ENCODE measurements at places on chromosomes 4 and X.
A peak's percentile ranks its signal among the peaks of the same experiment; 100 is the strongest.

DNA sequence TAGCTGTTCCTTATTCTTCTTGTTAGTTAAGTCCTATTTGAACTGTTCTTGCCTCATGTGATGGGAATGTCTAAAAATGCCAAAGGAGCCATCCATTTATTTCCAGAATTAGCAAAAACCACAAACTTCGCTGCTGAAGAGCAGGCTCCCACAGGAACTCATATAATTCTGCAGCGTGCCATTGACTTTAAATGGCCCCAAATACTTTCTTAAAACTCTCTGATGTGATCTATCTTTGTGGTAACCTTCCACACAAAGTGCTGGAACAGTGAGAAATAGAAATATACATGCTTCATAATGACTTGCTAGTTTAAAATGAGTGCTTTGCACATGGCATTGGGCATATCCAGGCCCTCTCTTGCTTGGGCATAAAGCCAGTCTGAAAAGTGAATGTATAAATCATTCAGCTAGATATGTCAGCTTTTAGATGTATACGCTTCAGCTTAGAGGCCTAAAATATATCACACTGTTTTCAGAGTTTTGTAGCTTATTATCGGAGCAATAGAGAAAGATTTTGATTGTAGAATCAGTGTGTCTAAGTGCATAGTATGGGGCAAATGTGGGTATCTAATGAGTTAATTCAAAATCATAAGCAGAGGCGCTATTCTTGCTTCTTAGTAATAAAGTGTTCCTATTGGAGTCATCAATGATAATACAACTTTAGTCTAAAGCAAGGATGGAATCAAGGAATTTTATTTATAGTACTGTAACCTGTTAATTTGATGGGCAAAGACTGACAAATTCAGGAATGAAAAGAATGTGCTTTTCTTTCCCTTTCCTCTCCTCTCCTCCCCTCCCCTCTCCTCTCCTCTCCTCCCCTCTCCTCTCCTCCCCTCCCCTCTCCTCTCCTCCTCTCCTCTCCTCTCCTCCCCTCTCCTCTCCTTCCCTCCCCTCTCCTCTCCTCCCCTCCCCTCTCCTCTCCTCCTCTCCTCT is 392.2 kb upstream of the ZFP42 start:
- DNase-seq: no peak

DNA sequence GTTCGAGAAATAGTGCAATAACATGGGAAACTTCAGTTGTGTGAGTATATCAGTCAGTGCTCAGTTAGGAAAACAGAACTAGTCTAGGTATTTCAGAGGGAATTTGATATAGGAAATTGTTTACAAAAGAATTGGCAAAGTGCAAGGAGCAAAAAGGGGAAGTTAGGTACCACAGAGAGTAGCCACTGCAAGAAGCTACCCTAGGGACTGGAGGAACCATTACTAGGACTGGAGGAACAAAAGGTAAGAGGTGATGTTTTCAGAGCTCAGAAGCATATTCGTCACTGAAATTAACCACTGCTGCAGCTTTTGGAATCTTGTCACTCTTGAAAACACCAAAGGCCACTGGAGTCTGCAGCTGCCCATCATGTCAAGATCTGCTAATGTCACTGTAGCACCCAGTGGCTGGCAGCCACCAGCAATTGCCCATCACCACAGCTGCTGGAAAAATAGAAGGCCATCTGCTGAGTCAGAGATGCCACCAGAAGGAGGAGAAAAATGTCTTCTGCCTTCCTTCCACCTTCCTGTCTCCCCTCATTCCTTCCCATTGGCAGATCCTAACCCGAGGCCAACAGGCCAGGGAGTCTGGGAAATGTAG is 160.6 kb upstream of the RPS6KA3 start:
- DNase-seq: no peak

GRCh38 chr4:176789955-176790354 is 2.8 kb downstream of the VEGFC start:
- peak; percentile 66 for DNase-seq

DNA sequence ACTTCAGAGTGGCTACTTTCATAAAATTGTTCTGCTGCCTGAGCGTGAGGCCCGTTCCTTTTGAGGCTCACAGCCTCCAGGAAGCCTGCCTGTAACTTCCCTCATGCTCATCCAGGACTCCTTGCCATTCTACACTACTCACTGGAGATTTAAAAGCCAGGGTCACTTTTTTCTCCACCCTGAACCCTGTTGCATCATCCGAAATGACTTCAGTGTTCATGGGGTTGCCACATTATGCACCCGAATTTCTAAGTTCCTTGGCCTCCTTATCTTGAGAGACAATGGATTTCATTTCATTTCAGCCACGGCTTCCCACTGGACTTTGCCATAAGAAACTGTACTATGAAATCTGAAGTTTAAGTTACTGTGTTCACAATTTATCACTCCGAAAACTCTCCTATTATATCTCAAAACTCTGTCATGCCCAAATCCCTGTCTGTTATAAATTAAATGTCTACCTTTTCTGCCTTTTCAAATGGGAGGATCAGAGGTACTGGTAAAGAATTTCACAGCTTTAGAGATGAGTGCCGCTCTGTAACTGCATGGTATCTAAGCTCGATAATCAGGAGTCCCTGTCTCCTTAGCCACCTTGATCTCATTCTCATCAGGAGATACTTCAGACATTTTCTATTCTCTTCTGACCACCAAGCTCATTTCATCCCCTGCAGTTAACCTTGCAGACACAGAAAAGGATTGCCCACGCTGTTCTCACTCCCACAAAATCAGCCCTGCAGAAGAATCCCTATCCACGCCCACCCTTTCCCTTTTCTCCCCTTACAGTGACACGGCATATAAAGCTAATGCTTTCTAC is 59.9 kb downstream of the TRIML1 start:
- DNase-seq: no peak

GRCh38 chr4:118087366-118087765 is 53.1 kb downstream of the NDST3 start:
- no peak for DNase-seq
